ENCODE measurements at places on chromosomes 7 and 10.

- DNase-seq = no peak
Measured at GRCh38 chr10:130631142-130632096, 495.2 kb downstream of the GLRX3 start.

GRCh38 chr10:75400771-75401568 lies 594 bp downstream of the ZNF503 start:
- no peak for DNase-seq

- DNase-seq = peak; percentile 15
Measured at GRCh38 chr10:7478727-7479457, 68.1 kb upstream of the SFMBT2 start.

DNA sequence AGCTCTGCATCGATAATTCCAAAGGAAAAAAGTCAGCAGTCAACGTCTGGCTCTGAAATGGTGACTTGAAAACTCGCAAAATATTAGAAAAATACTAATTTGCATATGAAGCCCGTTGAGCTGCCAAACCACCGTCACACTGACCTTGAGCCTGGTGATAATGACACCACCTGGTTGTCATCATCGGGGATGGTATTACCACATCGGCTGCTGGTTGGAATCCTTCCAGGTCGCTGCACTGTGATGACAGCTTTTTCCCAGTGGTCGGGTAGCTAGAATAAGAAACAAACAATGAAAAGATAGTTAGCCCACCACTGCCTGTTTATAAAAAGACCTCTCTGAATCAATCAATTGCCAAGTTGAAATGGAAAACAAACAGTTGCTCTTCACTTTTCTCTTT lies 41.6 kb downstream of the LAMB1 start:
- DNase-seq = no peak

GRCh38 chr7:157670490-157671357 lies 333.9 kb downstream of the DNAJB6 start:
- DNase-seq = no peak

- no peak for DNase-seq
Measured at GRCh38 chr7:27714831-27715444, 25.0 kb upstream of the TAX1BP1 start.

GRCh38 chr10:49165259-49165658 lies 22.9 kb downstream of the TMEM273 start:
- no peak for DNase-seq

Measured in CD4-positive, alpha-beta memory T cell (primary cell).